ENCODE measurements at places on chromosomes 3 and 15. TPM values are rescaled to one million over a fixed set of nuclear protein-coding genes. Genes with fewer than 3 reads are reported as not detected.

- H3K27me3 ChIP-seq: no peaks in the 10 kb centered on the region
- DNase-seq: no peak
- no peaks in the 10 kb centered on the region for H3K4me1 ChIP-seq
- H3K36me3 ChIP-seq: no peaks in the 10 kb centered on the region
- no peak overlapping the region for H3K27ac ChIP-seq
Measured at GRCh38 chr3:144564011-144564410, 592.4 kb downstream of the DIPK2A start.

DNA sequence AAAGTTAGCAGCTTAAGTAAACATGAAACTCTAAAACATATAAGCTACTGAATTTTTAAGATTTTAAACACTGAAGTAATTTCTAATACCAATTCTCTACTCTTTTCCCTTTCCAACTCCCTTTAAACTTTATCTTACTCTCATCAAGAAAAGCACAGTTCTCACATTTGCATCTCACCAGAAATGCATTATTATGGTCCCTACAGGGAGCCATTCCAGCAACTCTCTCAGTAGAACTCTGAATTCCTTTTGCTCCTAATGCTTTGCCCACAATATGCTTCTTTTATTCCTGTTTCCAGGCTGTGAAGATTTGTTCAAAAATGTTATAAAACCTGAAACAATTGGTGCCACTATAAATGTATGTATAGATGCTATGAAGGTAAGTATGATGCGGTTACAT lies 83.4 kb downstream of the TFDP2 start:
- H3K36me3 ChIP-seq: no peaks in the 10 kb centered on the region
- H3K4me1 ChIP-seq: no peaks in the 10 kb centered on the region
- H3K27me3 ChIP-seq: no peaks in the 10 kb centered on the region
- H3K27ac ChIP-seq: no peak overlapping the region
- no peak overlapping the region for H3K4me3 ChIP-seq
- no peak for DNase-seq

GRCh38 chr3:150613709-150614480 lies 10.8 kb downstream of the SELENOT start:
- no peaks in the 10 kb centered on the region for H3K27me3 ChIP-seq
- no peak for DNase-seq
- peaks cover 28% of the 10 kb centered on the region for H3K36me3 ChIP-seq
- no peak overlapping the region for H3K4me3 ChIP-seq

DNA sequence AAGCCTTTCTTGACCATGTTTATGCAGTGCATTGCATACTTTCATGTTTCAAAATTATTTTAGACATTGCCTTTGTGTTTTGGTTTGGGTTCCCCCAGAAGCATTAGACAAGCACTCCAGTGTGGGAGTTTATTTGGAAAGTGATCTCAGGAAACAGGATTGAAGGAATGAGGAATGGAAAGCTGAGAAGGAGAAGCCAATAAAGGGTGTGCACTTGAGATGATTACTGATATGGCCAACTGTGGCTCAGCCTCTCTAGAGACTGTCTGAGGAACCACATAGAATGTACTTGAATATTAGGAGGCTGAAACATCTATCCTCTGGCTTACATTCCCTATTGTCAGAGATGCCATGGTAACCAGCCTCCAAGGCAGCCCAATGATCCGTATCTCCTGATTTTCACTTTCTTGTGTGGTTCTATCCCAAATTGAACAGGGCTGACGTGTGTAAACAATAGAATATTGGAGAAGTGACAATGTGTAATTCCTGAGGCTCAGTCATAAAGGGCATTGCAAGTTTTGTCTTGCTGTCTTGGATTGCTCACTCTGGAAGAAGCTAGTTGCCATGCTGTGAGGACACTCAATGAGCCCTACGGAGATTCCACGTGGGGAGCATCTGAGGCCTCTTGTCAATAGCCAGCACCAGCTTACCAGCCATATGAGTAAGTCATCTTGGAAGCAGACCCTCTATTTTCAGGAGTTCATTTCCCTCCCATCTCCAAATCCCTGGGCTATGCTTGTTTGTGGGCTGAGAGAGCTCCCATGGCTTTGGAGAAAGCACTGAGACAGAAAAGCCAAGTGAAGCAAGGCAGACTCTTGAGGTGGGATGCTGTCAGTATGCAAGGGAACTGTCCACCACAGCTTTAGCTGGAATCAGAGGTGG lies 84.7 kb downstream of the SCN11A start:
- no peak for DNase-seq
- H3K27me3 ChIP-seq: peaks cover 13% of the 10 kb centered on the region
- no peak overlapping the region for H3K27ac ChIP-seq
- no peaks in the 10 kb centered on the region for H3K36me3 ChIP-seq
- H3K4me1 ChIP-seq: no peaks in the 10 kb centered on the region
- no peak overlapping the region for H3K4me3 ChIP-seq

- H3K36me3 ChIP-seq: no peaks in the 10 kb centered on the region
- H3K4me1 ChIP-seq: peaks cover 2% of the 10 kb centered on the region
- no peak overlapping the region for H3K27ac ChIP-seq
- no peaks in the 10 kb centered on the region for H3K27me3 ChIP-seq
Measured at GRCh38 chr3:69752241-69752640, 13.0 kb downstream of the MITF start.

DNA sequence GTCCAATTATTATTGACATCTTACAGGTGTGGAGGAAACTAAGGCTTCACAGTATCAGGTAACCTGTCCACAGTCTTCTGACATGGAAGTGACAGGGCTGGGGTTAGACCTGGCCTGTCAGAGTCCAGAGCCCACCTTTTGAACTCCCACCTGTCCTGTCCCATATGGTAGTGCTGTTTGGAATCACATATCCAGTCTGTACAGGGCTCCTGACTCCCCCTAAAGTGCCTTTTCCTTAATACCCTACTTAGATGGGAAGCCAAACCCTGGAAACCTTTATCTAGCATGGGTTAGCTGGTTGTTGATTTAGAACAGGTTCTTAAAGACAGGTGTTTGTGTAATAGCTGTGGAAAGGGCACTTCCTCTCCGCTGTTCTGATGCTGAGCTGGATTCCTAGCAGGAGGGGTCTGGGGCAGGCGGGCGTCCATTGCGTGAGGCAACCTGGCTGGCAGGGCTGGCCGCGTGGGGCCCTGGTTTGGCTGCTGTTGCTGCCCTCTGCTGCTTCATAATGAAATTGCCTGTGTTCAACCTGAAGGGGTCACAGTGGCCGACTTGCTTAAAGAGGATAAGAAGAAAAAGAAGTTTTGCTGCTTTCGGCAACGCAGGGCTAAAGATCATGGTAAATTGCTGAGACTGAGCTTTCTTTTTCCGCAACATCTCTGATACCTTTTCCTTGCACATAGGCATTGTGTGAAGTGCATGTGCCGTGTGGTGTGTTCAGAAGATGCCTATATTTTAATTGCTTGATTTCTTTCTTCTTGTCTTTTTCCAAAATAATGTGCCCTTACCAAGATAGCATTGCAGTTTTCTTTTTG lies 136.2 kb downstream of the CHDH start:
- DNase-seq: peak; percentile 67
- H3K4me3 ChIP-seq: no peak overlapping the region
- no peaks in the 10 kb centered on the region for H3K36me3 ChIP-seq

DNA sequence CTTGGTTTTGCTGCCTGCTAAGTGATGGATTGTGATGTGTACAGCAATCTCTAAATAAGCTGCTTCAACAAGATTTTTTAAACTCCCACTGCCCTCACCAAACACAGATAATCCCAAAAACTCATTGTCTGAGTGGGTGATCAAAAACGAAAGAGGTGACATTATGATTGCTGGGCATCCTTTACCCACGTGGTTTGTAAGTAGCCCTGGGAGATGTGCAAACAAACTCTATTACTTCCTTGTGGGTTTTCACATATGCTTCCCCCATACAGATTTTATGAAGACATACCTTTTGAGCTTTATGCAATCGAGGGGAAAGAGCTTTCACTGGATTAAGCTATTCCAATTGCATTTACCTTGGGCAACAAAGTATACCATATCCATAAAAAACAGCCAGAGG lies 1000.4 kb downstream of the FHIT start:
- no peaks in the 10 kb centered on the region for H3K27me3 ChIP-seq
- no peak overlapping the region for H3K27ac ChIP-seq
- H3K36me3 ChIP-seq: no peaks in the 10 kb centered on the region
- peaks cover 6% of the 10 kb centered on the region for H3K4me1 ChIP-seq
- no peak for DNase-seq

- DNase-seq: no peak
- no peak overlapping the region for H3K27ac ChIP-seq
- H3K4me3 ChIP-seq: peak overlapping the region; percentile 75
- H3K36me3 ChIP-seq: no peaks in the 10 kb centered on the region
Measured at GRCh38 chr3:43995547-43996378, 245.9 kb upstream of the TOPAZ1 start.

DNA sequence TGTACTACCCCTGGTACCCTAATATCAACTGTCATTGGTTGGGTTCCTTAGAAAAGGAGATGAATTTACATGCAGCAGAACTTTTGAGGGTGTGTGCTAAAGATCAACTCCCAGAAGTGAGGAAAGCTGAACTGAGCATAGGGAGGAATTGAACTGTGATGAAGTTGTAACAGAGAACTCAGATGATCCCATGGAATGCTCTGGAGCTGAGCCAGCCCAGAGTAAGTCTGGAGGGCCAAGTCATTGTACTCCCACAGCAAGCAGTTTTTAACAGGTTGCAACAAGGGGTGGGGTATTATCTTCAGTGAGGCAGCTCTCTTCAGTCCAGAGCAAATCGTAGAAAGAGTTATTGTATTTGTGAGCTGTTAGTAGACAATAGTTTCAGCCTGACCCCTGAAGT lies 572.3 kb downstream of the PYDC2 start:
- no peak overlapping the region for H3K27ac ChIP-seq
- peaks cover 14% of the 10 kb centered on the region for H3K4me1 ChIP-seq
- no peak overlapping the region for H3K4me3 ChIP-seq
- DNase-seq: peak; percentile 11
- H3K27me3 ChIP-seq: no peaks in the 10 kb centered on the region

GRCh38 chr3:161221806-161222600 lies 892 bp downstream of the NMD3 start:
- DNase-seq: peak; percentile 36
- H3K27me3 ChIP-seq: no peaks in the 10 kb centered on the region
- H3K4me3 ChIP-seq: peak overlapping the region; percentile 79
- peaks cover 6% of the 10 kb centered on the region for H3K4me1 ChIP-seq
- peak overlapping the region; percentile 92 for H3K27ac ChIP-seq

DNA sequence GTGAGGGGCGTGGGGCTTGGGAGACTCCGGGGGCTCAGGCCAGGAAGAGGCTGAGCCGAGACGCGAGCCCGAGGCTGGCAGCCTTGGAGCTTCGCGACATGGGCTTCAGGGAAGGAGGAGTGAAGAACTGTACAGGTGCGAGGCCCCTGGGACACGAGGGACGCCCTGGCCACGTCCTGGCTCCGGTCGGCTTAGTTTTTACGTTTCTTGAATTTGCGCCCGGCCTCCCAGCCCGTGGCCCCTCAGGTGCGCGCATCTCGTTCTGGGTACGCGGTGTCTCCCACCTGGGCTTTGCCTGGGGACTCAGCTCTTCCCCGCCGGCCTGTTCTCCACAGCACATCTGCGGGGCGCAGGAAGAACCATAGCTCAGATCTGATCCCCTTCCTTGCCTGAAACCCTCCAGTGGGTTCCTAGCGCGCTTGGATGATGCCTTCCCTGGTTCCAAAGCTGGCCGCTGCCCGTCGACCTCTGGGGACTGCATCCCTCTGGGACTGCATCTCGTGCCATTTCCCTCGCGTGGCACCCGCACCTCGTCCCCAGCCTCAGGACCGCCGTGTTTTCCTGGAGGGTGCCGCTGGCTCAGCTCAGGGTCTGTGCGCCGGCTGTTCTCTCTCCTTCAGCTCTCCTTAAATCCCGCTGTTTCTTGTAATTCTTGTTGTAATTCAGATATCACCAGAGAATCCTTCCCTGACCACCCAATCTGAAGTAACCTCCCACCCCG lies 614 bp downstream of the CHCHD6 start:
- H3K4me3 ChIP-seq: peak overlapping the region; percentile 97
- H3K27me3 ChIP-seq: no peaks in the 10 kb centered on the region
- no peaks in the 10 kb centered on the region for H3K36me3 ChIP-seq
- DNase-seq: peak; percentile 9

- H3K4me3 ChIP-seq: no peak overlapping the region
- H3K4me1 ChIP-seq: no peaks in the 10 kb centered on the region
- no peaks in the 10 kb centered on the region for H3K36me3 ChIP-seq
- H3K27me3 ChIP-seq: no peaks in the 10 kb centered on the region
- no peak for DNase-seq
- H3K27ac ChIP-seq: no peak overlapping the region
Measured at GRCh38 chr15:101528108-101528916, 38.8 kb upstream of the PCSK6 start.

DNA sequence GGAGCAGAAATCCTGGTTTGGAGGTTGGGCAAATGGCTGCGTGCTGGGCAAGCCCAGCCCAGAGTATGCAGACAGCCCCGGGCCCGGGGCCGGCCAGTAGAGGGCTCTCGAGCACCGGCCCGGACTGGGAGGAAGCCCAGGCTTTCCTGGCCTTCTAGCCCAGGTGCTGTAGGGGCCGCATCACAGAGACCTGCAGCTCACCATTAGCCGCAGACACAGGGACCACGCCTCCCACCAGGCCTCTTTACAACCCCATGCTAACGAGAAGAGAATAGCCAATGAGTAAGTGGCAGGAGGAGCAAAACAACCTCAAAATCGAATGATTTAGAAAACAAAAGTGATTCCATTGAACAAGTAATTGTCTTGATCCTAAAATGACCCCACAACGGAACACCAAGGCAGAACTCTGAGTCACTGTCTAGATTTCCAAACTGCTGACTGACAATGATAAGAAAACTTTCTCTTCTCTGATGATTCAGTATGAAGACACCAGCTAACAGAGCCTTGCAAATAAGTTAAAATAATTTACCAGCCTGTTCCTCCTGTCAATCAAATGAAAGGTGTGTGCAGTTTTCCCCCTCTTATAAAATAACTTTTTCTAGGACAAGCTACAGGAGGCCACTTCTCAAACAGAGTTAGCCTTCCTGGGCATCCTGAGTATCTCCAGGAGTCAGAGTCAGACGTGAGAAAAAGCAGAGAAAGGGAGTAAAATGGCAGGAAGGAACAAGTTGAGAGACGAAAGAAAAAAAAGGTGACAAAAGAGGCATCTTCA lies 102.2 kb downstream of the DGKG start:
- no peaks in the 10 kb centered on the region for H3K36me3 ChIP-seq
- no peak overlapping the region for H3K4me3 ChIP-seq
- peaks cover 14% of the 10 kb centered on the region for H3K4me1 ChIP-seq
- no peak overlapping the region for H3K27ac ChIP-seq
- peaks cover 11% of the 10 kb centered on the region for H3K27me3 ChIP-seq
- peak; percentile 75 for DNase-seq

- no peaks in the 10 kb centered on the region for H3K4me1 ChIP-seq
- no peaks in the 10 kb centered on the region for H3K36me3 ChIP-seq
- peak; percentile 36 for DNase-seq
Measured at GRCh38 chr15:37682304-37682703, 252.1 kb upstream of the TMCO5A start.

DNA sequence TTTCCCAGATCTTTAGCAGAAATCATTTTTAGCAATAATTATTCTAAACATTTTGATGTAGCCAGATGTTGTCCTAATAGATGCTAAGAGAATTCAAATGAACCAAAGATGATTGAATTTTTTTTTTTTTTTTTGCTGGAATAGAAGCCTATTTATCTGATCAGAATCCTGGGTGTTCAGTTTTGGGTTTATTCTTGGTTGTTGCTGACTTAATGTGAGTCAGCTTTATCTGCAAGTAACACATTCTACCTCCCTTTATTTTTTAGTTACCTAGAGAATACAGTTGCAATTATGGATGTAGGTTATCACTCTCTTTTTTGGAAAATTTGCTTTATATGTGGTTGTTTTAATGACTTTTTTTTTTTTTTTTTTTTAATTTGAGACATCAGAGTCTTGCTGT lies 6.4 kb downstream of the CEP97 start:
- peaks cover 82% of the 10 kb centered on the region for H3K36me3 ChIP-seq
- peaks cover 7% of the 10 kb centered on the region for H3K4me1 ChIP-seq
- no peak overlapping the region for H3K27ac ChIP-seq
- no peak for DNase-seq
- no peak overlapping the region for H3K4me3 ChIP-seq
- no peaks in the 10 kb centered on the region for H3K27me3 ChIP-seq

Gene XPC
- total RNA-seq: 73.3 TPM

Gene GOLGA8Q
- total RNA-seq: 2.0 TPM

Gene ZBED2
- 6.5 TPM for total RNA-seq

Gene EHHADH
- 3.2 TPM for total RNA-seq

Gene PP2D1
- not detected for total RNA-seq
